GM04504 (cell line): ENCODE measurements at places on chromosomes 16 and 17.

GRCh38 chr16:29139261-29139802 is 154.5 kb downstream of the LAT start:
- no peak for DNase-seq

DNA sequence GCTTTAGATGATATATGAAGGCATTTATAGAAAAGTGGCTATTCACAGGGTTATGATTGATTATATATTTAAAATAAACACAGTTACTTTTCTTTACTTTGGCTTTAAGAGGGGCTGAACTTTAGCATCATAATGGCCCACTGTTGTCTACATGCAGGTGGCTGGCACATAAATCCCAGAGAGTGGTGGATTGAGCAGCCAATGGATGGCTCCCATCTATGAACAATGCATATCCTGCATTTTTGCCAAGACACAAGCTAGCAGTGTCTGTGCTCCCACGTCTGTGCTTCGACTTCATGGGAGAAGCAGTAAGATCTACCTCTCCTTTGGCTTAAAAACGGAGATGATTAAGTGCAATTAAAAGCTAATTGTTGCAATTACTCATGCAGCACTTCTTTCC is 373.2 kb upstream of the CDH11 start:
- no peak for DNase-seq

- DNase-seq: no peak
Observed at GRCh38 chr16:75402159-75402820, 31.0 kb downstream of the CFDP1 start.

GRCh38 chr17:32127158-32127897 is 15.0 kb upstream of the RHOT1 start:
- peak; percentile 57 for DNase-seq

DNA sequence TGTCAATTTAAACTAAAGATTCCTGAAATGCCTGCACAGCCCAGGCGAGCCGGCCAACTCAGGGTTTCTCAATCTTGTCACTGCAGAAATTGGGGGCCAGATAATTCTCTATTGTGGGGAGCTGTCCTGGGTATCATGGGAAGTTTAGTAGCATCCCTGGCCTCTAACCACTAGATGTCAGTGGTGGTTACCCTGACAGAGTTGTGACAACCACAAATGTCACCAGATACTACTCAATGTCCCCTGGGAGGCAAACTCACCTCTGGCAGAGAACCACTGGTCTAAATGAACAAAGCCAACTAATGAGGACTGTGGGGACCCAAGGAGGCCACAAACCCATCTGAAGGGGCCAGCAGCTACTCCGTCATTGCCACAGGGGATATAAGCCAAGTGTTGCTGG is 90.9 kb downstream of the MYH11 start:
- DNase-seq: peak; percentile 22

GRCh38 chr17:17667947-17668346 is 13.3 kb upstream of the RAI1 start:
- no peak for DNase-seq

GRCh38 chr16:57379579-57379978 is 7.3 kb downstream of the CX3CL1 start:
- DNase-seq: no peak

GRCh38 chr16:71917900-71918299 is 22.6 kb downstream of the IST1 start:
- DNase-seq: peak; percentile 55

DNA sequence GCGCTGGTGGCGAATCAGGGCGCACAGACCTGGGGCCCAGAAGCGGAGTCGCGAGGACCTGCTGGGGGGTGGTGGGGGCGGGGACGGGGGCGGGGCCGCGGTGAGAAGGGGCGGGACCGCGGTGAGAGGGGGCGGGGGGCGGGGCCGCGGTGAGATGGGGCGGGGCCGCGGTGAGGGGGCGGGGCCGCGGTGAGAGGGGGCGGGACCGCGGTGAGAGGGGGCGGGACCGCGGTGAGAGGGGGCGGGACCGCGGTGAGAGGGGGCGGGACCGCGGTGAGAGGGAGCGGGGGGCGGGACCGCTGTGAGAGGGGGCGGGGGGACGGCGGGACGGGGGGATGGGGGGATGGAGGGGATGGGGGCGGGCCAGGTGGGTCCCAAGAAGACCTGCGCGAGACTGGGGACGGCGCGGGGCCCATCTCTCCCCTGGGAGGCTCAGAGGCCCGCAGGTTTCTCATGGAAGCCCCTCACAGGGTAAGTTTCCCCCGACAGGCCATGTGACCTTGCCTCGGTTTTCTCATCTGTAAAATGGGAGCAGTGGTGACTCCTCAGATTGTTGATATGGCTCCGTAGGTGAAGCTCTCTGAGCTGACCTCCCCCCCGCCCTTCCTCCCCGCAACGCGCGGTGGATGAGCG is 28.6 kb upstream of the DBNDD1 start:
- no peak for DNase-seq

- no peak for DNase-seq
Observed at GRCh38 chr16:4212211-4212933, 29.5 kb downstream of the SRL start.

GRCh38 chr16:46627746-46628145 is 6.6 kb upstream of the SHCBP1 start:
- no peak for DNase-seq

DNA sequence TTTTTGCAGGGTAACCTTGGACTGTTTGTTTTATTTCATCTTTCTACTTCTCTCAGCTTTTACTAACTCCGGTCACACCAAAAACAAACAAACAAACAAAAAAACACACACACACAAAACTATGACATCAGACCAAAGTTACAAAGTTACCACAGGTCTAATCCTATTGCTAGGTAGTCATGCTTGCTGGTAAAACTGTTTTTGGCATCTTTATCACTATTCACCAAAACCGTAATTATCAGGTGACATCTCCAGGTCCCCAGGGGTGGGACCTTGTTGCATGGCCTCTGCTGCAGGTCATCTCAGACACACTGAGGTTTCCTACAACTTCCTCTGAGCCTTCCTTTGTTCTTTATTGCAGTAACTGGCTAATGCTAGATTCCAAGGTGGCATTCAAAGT is 162.3 kb downstream of the ABCA8 start:
- DNase-seq: no peak

DNA sequence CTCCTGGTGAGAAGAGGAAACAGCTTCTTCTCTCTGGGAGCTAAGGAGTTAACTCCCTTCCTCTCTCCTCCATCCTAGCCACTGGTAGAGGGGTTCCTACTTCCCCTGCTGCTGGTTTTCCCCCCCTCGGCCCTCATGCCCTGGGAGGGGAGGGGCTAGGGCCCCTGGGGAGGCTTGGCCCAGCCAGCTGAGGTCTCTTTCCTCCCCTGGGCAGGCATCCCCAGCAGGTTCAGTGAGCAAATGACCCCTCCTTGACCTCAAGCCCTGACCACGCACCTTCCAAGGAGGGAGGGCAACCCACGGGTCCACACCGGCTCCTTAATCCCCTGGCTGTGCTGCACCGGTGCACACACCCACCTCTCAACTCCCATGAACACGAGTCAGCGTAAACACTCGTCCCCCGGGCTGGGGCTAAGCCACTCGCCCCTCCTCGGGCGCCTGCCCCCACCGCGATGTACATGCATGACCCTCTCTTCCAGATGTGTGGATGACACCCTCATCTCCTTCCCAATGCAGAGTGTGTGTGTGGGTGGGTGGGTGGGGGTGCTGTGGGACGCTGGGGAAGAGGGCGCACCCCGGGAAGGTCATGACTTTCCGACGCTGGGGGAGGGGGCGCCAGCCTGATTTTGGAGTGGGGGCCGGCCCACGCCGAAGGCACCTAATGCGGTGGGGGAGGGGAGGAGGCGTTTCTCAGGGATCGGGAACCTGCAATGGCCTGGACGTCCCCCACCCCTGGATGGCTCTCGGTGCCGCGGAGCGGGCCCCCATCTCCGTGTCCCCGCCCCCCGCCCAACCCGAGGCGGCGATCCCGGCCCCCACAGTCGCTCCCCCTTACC is 33.7 kb downstream of the SRCIN1 start:
- DNase-seq: no peak

DNA sequence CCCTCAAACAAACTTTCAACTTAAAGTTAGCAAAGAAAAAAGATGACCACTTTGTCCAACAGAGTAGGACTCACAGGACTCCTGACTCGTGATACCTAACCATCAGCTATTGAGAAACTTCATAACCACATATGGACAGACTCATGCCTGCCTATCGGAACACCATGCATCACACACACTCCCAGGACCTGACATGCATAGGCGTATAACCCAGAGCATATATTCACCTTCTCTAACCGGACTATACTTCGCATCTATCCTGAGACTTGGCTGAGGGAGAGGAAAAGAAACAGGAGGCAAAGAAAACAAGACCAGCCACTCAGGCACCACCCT is 2.2 kb downstream of the PIP4K2B start:
- no peak for DNase-seq

DNA sequence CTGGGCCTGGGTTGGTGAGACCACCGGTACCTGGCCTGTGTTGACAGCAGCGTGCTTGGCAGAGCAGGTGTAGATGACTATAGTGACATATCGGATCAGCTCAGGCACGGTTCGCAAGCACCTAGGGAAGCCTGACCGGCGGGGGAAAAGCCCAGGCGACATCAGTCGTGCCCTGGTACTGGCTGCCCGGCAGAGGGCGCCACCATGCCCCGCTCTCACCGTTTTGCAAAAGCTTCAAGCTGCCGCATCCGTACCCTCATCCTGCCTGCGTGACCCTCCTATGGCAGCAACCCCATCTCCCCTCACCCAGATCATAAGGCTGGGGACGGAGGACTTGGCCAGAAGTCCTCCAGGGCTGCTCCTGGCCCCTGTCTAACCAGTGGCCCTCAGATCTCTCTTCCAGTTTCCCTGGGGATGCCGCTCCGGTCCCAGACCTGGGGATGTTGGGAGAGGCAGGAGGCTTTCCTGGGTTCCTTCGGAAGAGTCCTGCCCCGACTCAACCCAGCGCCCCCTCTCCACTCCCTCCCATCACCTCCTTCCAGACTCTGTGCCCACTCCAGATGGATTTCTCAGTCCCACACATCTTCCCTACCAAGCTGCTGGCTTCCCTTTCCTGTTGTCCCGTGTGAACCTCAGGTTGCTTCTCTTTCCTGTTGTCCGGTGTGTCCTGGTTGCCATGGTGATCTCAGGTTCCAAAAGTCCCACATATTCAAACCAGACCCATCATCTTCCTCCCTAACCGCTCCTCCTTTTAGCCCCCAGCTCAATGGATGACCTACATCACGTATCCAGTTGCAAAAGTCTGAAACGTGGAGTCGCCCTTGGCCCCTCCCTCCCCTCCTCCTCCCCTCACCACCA is 13.7 kb downstream of the ALOX12B start:
- DNase-seq: no peak

- no peak for DNase-seq
Observed at GRCh38 chr17:81222620-81222905, 202 bp downstream of the CEP131 start.

GRCh38 chr16:88635671-88636319 is 2.6 kb upstream of the IL17C start:
- no peak for DNase-seq

DNA sequence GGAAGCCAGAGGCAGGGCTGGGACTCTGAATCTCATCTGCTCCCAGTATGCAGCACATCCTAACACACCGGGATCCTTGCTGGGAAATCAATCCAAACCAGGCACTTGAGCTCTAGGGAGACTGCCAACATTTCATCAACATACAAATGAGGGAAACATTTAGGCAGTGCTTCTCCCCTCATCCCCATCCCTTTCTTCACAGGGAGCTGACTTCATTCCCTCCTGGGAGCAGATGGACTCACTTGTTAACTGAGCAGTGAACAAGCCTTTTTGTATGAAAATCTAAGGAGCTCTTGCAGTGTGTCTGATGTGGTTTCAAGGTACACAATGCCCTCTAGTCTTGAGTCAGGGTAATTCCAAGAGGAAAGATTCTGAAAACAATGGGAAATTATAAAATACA is 96.3 kb downstream of the TMEM114 start:
- DNase-seq: no peak

DNA sequence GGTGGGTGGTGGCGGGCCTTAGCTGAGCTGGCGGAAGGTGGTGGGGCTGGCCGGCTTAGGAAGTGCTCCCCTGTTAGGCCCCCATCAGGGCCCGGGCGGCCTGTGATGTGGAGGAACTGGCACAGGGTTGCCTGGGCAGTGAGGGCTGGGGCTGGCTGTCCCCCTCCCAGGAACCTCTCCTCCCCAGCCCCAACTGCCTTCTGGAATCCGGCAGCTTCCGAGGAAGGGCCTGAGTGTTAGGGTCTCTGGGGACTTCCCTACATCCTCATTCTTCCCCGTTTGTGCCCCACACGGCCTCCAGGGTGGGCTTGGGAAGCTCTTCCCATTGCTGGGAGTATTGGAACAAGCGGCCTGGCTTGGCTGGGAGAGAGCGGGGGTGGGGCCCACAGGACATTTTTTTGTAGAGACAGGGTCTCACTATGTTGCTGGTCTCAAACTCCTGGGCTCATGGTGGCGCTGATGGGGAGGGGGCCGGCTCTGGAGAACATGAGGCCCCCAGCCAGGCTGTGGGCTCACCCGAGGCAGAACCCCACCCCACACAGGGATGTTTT is 89.9 kb upstream of the CIBAR2 start:
- DNase-seq: no peak

DNA sequence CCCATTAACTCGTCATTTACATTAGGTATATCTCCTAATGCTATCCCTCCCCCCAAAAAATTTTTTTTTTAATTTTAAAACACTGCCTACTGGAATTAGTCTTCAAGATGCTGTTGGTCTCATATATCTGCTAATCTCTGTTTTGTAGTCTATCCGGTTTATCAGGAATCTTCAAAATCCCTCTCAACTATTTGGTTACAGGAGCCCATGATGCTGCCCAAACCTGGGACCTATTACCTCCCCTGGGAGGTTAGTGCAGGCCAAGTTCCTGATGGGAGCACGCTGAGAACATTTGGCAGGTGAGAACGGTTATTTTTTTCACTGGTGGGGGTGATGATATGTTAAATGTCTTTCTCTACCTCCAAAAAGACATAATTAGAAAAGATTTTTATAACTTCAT is 6.9 kb downstream of the TEN1 start:
- no peak for DNase-seq

- DNase-seq: no peak
Observed at GRCh38 chr16:86502856-86503748, 7.2 kb upstream of the FOXF1 start.

GRCh38 chr16:12793865-12794240 is 9.8 kb downstream of the CPPED1 start:
- no peak for DNase-seq

- peak; percentile 62 for DNase-seq
Observed at GRCh38 chr17:35094902-35095301, 24.8 kb downstream of the RAD51D start.

DNA sequence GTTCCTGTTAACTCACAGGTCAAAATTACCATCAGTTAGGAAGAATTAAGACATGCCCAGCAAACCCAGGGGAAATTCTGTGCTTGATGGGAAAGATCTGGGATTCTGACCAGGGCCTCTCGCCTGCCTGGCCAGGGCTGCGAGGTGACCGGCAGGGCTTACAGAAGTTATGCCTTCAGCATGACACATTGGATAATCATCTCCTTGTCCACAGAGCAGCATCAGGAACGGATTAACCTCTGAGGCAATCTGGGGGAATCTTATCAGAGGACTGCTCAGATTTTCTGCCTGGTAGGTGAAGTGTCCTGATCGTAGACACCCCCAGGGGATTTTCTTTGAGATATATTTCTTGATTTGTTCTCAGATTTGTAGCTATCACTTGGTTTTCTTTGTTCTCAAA is 172.5 kb downstream of the HS3ST3A1 start:
- peak; percentile 89 for DNase-seq
